GDM1 (cell line): ENCODE measurements at places on chromosomes 1 and 21.

- DNase-seq, result no peak
These were observed 332.4 kb downstream of the CAMTA1 start for GRCh38 chr1:7117399-7118281.

DNA sequence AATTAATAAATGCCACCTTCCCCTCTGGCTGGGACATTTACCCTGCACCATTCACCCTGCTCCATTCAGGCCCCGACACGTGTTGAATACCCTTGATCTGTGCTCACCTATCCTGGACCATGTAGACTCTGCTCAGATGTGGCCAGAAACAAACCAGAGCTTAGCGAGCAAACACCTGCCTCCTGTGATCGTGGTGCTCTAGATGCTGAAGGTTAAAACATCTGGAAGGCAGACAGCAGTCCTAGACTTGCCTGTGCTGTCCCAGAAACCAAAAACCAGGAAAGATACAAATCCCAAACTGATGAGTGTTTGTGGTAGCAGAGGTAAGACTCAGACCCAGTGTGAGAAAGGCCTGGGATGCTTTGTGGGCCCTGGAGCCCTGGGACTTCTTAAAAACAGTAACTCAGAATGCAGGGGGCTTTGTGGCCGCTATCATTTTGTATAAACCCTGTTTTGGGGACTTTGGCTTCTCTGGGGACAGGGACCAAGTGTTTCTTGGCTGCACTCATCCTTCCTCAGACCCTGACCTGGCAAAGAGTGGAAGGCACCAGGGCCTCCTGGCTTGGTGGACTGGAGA lies 99.6 kb downstream of the DMRTB1 start:
- DNase-seq, result no peak

DNA sequence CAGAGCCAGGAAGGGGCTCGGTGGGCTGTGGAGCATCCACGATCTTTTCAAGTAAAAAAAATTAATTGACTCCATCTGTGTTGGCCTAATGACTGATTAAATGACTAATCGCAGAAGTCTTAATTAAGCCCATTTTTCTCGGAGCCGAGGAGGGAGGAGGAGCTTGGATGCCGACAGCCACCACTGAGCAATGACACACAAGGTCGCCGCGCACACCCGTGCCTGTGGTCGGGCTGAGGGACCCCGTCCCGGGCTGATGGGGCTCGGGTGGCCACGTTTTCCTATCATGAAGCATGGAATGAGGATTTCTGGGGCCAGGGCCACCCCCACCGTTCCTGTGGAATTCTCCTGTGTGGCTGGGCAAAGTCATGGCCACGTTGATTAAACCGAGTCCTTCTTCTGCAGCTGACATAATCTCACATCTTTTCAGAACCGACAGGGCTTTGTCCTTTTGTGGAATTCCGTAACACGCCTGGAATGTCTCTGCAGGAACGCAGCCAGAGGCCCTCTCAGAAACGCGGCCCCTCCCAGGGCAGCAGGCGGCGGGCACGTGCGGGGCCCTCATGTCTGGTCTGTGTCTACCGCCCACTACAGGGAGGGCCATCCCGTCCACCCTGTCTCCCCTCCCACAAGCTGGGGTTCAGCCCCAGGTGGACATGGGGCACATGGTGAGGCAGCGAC lies 60.7 kb downstream of the MORN1 start:
- DNase-seq, result no peak

DNA sequence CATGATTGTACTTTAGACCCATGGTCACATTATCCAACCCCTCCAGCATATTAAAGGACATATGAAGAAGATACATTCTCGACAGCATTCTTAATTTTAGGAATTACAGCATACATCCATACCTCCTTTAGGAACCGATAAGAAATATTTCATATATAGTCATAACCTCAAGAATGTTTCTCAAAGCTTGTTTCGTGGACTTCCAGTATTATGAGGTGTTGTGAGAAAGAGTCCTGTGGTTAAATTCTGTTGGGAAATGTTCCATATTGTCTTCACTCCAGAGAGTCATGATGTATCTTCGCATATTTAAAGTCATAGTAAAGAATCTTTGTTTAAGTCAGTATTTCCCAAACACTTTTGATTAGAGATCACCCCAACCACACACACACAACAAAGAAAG lies 321.0 kb upstream of the SNX7 start:
- DNase-seq, result no peak
